ENCODE measurements at places on chromosomes 1 and 21. TPM values are rescaled to one million over a fixed set of nuclear protein-coding genes. Genes with fewer than 3 reads are reported as not detected.

Gene ADAM30
- total RNA-seq, result not detected

Gene MAP1LC3C
- not detected for total RNA-seq

Gene UCHL5
- total RNA-seq, result 37.5 TPM

Gene RGS16
- 0.23 TPM for total RNA-seq

Gene ADAMTSL4
- 18.4 TPM for total RNA-seq

Gene LYPD8
- total RNA-seq, result not detected

Gene COL11A1
- 12.1 TPM for total RNA-seq

Gene YBEY
- total RNA-seq, result 14.9 TPM

Gene SYT14
- total RNA-seq, result 0.94 TPM

Gene PTPRC
- total RNA-seq, result not detected

Gene FHL3
- total RNA-seq, result 17.1 TPM

Gene WDR26
- total RNA-seq, result 17.2 TPM

Gene ARHGEF2
- total RNA-seq, result 66.1 TPM

Gene PTGER3
- total RNA-seq, result not detected

Gene MRPL24
- 92.9 TPM for total RNA-seq

Gene AADACL4
- not detected for total RNA-seq

Gene SNX7
- total RNA-seq, result 47.2 TPM

Gene MTF2
- total RNA-seq, result 9.8 TPM

Gene PDZK1
- 0.23 TPM for total RNA-seq

Gene SH2D1B
- total RNA-seq, result not detected

Gene CROCC
- 12.5 TPM for total RNA-seq

Gene PRAMEF2
- not detected for total RNA-seq

Gene AK4
- total RNA-seq, result 33.3 TPM

Gene MRPS14
- 16.9 TPM for total RNA-seq

Gene ACTA1
- not detected for total RNA-seq

Gene NCAM2
- 0.04 TPM for total RNA-seq

Gene OR2T10
- not detected for total RNA-seq

Gene REN
- not detected for total RNA-seq

Gene IL22RA1
- 2.4 TPM for total RNA-seq

Gene CFHR3
- total RNA-seq, result not detected

Gene A3GALT2
- total RNA-seq, result not detected

Gene CLCA1
- 0.08 TPM for total RNA-seq

Gene CACHD1
- 1.5 TPM for total RNA-seq

Gene SLC5A9
- total RNA-seq, result not detected

Gene SLFNL1
- not detected for total RNA-seq

Gene TRIM58
- 2.3 TPM for total RNA-seq

Gene AVPR1B
- total RNA-seq, result not detected

Gene HSF2BP
- total RNA-seq, result 2.6 TPM

Gene RHD
- total RNA-seq, result not detected

Gene LCE1B
- 0.11 TPM for total RNA-seq

Gene ETV3L
- total RNA-seq, result not detected

Gene CLCA4
- total RNA-seq, result 0.15 TPM

Gene CTSE
- 0.34 TPM for total RNA-seq

Gene LORICRIN
- total RNA-seq, result not detected

Gene SHE
- not detected for total RNA-seq

Gene CYP4B1
- total RNA-seq, result not detected

Gene PGLYRP3
- total RNA-seq, result 0.34 TPM

Gene KAZN
- 6.8 TPM for total RNA-seq

Gene CYP4A11
- not detected for total RNA-seq

Gene VAV3
- total RNA-seq, result 0.31 TPM

Gene OR10T2
- total RNA-seq, result not detected

Gene C1orf87
- 0.94 TPM for total RNA-seq

Gene FNDC10
- 4.7 TPM for total RNA-seq

Gene HFM1
- not detected for total RNA-seq

Gene YBX1
- 911 TPM for total RNA-seq

Gene REG4
- total RNA-seq, result not detected

Gene LCE1F
- not detected for total RNA-seq

All from hair follicular keratinocyte (primary cell).